Daoy (cell line): ENCODE measurements at places on chromosomes 16 and 17. TPM values are rescaled to one million over a fixed set of nuclear protein-coding genes. Genes with fewer than 3 reads are reported as not detected.

- peak; percentile 47 for DNase-seq
These were observed 276.0 kb downstream of the GRIN2A start for GRCh38 chr16:9906218-9906617.

DNA sequence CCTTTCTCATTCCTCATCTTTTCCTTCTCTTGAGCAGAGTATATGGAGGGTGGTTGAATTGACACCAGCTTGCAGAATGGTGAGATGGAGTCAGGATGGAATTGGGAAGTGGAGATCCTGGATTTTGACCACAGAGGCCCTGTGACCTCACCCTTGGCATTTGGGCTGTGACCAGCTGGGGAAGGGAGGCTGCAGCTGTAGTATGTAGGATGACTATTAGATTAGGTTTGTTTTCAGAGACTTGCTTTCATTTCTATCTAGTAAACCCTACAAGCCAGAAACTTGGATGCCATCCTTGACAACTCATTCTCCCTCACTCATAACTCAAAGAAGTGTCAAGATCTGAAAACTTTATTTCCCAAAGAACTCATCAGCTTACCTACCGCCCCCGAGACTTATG is 5.9 kb downstream of the GNGT2 start:
- no peak for DNase-seq

GRCh38 chr17:51135956-51136355 is 15.3 kb upstream of the SPAG9 start:
- DNase-seq = no peak

GRCh38 chr16:7449306-7449705 is 116.7 kb downstream of the RBFOX1 start:
- DNase-seq = no peak

DNA sequence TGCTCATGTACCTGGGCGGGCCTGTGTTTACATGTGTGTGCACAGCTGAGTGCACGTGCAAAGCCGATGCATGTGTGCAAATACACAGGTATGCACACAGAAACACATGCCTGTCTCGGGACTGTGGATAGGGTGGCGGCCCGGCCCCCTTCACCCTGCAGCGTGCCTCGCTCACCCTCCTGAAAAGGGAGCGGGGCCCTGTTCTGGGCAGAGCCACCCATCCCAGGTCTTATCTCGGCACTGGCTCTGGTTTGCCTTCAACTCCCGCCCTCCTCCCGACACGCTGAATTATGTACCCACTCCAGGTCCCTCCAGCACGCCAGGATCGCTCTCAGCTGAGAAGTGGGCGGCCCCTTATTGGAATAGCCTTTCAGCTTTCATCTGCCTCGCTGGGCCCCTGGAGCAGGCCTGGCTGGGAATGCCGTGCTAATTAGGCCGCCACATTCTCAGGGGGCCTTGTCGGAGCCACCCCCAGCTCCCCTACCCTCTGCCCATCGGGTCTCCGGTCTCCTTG is 77.8 kb downstream of the RTN4RL1 start:
- DNase-seq = no peak

Gene TBC1D3B
- total RNA-seq = not detected in 2 replicates
